ENCODE measurements at places on chromosomes 12 and 14.

DNA sequence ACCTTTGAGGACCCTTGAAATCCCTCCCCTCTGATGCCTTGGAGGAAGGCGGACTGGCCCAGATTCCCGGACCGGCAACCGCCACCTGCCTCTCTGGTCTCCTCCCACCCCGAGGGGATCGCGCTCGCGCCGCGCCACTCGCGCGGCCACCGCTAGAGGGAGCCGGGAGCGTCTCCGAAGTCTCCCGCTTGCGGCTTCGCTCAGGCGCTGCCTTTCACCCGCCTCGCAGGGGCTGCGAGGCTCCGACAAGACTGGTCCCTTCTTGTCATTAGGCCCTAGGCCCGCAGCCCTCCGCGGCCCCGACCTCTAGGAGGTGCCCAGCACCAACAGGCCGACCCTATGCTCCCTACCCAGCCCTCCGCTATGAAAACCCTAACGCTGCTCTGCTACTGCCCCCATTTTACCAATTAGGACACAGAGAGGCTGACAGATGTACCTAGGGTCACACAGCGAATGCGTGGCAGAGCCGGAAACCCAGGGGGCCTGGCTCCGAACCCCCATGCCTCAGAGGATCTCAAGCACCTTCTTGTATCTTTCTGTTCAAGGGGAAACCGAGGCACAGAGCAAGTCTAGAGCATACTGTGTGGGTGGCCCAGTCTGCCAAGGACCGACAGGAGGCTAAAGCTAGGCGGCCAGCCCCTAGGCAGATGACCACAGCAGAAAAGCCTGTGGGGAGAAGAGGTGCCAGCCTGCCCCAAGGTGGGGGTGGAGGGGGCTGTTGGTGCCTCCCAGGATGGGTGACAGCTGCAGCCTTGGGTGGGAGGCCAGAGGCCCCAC is 21.4 kb upstream of the VSX2 start:
- peak; percentile 83 for DNase-seq

- DNase-seq = no peak
These were observed 15.4 kb downstream of the PXN start for GRCh38 chr12:120249875-120250795.

DNA sequence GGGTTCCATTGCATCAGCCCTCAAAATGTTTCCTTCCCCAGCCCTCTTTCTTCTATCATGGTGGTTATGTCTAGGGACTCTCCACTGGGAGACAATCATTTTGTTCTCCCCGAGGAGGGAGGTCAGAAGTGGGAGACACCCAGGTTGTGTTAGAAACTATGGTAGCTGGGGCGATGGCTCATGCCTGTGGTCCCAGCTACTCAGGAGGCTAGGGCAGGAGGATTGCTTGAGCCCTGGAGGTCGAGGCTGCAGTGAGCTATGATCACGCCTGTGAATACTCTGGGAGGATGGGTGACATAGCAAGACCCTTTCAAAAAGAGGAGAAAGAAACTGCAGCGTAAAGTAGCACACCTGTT is 13.0 kb upstream of the LRRC23 start:
- DNase-seq = no peak

GRCh38 chr14:105394714-105395537 is 3.4 kb upstream of the TEX22 start:
- no peak for DNase-seq

GRCh38 chr12:80472236-80472635 is 28.2 kb downstream of the PTPRQ start:
- DNase-seq = no peak

- no peak for DNase-seq
These were observed 17.7 kb upstream of the FOXJ2 start for GRCh38 chr12:8014836-8015235.

DNA sequence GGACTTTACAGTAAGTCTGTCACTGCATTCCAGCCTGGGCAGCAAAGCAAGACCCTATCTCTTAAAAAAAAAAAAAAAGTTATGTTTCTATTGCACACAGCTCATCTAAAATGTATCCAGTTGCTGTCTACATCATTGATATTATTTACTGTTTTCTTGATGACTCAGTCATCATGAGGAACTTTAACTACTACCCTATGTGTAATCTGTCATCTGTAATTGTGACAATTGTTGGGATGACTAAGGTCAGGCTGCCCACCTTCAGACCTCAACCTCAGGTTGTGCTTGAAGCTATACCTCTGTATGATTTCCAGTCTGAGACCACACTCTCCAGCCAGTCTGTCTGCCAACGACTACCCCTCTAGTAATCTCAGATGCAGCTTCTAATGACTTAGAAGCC is 15.3 kb downstream of the PPP1R13B start:
- no peak for DNase-seq
